ENCODE measurements at places on chromosomes 3 and 15.

- DNase-seq = no peak
These were observed 26.5 kb downstream of the EIF2AK4 start for GRCh38 chr15:39960411-39960810.

DNA sequence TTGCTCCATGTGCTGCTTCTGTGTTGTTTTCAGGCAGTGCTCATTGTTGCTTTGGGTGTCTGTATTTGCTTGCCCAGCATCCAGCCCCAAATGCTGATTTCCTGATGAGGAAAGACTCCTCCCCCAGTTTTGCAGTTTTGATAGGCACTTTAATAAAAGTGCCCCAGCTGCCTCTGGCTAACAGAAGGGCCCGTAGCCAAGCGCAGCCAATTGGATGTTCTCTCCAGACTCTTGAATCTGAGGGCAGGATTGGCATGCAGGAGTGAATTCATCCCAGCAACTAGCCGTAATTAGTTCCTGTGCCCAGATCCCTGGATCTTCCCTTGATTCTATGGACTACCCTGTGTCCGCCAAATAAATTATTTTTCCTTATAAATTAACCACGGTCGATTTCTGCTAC lies 14.8 kb upstream of the SEMA5B start:
- DNase-seq = no peak

GRCh38 chr3:48502728-48503168 lies 1.2 kb downstream of the SHISA5 start:
- no peak for DNase-seq

GRCh38 chr3:49530701-49531100 lies 23.6 kb upstream of the BSN start:
- DNase-seq = no peak

- DNase-seq = no peak
These were observed 52.2 kb downstream of the MOBP start for GRCh38 chr3:39519554-39520288.

GRCh38 chr15:30997270-30997669 lies 5.8 kb upstream of the MTMR10 start:
- DNase-seq = no peak

GRCh38 chr15:73604477-73604876 lies 28.7 kb downstream of the NPTN start:
- DNase-seq = no peak

DNA sequence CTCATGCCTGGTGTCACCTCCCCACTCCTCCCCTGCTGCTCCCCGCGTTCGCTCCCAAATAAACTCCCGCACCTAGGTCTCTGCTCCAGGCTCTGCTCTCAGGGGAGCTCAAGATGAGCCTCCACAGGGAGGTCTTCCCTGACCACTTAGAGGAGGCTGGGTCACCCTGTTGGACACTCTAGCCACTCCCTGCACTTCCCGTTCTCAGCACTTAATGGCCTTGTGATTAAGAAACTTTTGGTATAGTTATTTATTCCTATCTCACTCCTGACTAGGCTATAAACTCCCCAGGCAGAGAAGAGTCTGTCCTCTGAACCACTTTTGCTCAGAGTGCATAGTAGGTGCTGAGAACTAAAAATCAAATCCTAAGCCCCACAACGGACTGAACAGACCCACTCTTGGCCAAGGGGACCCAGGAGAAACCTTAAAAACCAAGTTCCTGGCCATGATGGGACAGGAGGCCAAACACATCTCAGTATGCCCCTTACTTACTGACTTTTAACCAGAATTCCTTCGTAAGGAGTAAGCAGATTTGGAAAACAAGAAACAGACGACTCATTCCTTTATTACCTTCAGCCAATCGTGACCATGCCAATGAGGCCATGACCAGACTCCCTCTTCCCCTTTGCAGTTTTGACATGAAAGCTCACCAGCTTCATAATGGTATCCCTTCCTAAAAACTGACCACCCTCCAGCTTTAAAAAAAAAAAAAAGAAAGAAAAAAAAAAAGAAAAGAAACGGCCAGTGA lies 69.0 kb upstream of the HRH1 start:
- no peak for DNase-seq

- DNase-seq = no peak
These were observed 66.9 kb downstream of the BFSP2 start for GRCh38 chr3:133466531-133467386.

DNA sequence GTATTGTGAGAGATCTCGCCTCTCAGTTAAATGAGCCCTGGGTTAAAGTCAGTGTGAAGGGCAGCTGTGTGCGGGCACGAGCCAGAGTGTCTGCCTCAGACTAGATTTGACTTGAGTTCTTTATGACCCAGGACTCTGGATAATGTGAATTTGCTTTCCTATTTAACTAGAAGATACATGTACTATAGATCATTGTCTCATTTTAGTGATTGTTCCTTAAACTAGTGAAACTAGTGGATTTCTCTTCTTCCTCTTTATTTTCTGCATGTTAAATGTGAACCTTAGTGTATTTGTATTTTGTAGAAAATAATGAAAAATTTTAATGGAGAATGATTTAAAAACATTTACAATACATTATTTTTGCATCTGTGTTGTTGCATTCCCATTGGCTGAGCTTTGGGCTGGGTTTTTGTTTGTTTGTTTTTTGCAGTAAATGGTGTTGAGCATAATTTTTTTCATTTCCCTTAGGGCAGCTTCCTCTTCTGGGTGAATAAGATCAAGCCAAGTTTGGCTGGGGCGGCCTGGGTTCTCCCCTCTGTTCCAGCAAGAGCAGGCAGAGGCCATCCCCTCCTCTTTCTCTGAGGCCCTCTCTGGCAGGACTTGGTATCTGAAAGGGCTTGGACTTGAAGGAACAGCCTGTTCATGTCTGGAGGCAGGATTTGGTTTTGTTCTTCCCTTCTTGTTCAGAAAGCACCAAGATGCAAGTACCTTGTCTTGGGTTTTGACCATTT lies 15.0 kb downstream of the GCSAM start:
- DNase-seq = no peak

DNA sequence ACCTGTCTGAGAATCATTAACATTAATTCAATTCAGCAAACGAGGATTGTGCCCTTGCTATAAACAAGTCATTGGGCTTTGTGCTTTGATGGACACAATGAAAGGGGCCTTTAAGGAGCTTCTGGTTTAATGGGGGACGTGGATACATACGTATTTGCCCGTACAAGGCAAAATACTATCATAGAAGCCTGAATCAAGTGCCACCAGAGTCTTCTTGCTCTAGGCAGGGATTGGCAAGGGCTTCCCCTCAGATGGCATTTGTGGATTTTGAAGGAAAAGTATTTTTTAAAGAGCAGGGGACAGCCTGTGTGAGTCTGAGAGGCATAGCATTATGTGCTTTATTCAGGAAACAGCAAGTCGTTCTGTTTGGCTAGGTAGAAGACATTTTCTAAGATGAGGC lies 83.7 kb upstream of the NEDD4 start:
- no peak for DNase-seq

DNA sequence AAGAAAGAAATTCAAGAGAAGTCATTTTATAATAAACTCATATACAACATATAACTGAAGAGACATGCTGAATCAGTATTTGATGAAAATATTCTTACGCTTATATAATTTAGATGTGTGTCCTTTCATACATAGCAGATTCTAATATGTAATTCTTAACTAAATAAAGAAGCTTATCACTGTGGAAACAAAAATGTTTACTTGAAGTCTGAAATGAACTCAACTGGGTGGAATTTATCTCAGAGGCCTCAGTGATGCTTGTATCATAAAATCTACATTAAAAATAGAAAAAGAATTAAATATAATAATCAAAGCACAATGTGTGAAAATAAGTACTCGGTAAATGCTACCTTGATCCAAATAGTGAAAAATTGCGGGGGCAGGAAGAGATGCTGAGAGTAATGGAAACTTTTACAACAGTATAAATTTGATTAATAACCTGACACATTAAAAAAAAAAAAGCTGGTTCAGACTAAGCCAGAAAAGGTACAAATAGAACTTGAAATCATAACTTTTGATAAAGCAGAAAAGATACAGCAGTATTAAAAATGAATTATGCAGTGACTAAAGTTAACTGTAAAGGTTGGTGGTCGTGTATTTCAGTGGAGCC lies 12.0 kb upstream of the CBLB start:
- no peak for DNase-seq

DNA sequence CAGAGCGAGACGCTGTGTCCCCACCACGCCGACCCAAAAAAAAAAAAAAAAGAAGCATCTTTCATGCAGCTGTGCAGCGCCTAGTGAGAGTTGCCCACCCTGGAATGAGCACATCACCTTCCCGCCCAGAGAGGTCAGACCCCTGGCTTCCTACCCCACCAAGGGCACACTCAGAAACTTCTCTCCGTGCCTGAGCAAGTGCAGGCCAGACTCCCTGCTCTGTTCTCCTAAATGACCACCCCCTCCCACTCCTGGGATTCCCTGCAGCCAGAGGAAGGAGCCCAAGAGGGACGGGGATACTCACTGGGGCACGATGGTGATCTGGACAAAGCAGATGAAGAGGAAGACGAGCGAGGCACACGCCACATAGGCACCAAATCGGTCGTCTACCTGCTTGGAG lies 116.0 kb downstream of the SEC22A start:
- DNase-seq = no peak

DNA sequence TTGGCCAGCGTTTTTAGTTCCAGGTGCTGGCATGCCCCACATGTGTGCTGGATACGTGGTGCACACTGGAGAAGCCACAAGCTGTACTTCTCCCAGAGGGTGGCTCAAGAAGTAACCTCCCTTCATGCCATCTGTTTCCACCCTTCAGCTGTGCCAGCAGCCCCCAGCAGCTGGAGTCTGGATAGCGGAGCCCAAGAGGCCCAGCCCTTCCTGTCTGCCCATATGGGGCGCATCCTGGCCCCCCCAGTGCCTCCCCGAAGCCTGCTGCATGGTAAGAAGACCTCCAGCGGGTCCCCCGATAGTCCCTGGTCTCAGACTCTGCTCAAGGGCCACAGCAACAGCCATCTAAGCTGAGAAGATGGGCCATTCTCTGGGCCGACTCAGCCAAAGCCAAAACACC lies 5.8 kb upstream of the MANF start:
- no peak for DNase-seq

DNA sequence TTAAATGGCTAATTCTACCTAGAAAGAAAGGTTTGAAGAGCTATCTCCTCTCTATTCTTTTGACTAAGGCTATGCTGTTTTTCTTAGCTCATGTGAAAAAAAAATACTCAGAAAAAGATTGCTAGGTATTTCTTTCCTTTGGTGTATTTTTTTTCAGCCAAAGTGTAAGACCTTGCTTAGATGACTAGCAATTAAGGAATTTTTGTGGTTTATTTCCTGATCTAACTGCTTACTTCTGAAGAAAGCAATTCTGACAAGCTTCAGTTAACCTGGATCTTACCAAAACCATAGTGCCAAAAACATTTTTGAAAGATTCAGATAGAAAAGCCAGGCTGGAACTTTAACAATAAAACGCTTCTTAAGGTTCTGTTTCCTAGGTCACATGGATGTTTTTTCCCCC lies 315.6 kb downstream of the SOX2 start:
- peak; percentile 84 for DNase-seq

DNA sequence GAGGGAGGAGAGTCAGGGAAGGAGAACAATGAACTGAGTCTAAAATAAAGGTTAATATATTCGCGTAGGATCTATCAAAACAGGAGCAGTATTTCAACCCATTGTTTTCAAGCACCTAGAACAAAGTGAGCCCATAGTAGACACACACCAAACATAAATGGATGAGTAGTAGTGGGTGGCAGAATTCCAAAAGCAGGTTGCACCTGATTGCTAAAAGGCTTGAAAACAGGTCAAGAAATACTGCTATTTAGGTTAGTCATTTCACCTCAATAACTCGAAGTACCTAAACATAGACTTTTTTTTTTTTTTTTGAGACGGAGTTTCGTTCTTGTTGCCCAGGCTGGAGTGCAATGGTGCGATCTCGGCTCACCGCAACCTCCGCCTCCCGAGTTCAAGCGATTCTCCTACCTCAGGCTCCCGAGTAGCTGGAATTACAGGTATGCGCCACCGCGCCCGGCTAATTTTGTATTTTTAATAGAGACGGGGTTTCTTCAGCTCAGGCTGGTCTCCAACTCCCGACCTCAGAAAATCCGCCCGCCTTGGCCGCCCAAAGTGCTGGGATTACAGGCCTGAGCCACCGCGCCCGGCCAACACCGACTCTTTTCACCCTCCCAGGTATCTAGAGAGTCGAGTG lies 855 bp upstream of the ABHD5 start:
- no peak for DNase-seq

GRCh38 chr3:161142486-161142885 lies 37.3 kb upstream of the B3GALNT1 start:
- DNase-seq = no peak

GRCh38 chr3:55172913-55173312 lies 245.1 kb upstream of the LRTM1 start:
- no peak for DNase-seq

- peak; percentile 71 for DNase-seq
These were observed 66.8 kb upstream of the PTX3 start for GRCh38 chr3:157369727-157370421.

DNA sequence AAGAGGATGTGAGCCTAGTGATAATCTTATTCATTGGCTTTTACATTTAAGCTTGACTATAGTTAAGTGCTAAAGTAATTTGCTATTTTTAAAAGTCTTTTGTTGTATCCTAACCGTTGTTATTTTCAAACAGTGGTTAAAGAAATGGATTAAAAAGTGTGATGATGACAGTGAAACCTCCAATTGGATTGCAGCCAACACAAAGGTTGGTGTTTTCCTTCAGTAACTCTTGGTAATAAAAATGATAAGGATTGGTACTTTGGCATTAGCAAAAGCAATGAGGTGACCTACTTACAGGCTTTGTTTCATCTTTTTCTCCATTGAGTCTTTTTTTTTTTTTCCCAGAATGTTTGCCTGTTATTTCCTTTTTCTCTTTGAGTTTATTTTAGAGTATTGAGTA lies 87.5 kb upstream of the GOLGA6B start:
- DNase-seq = peak; percentile 27

- DNase-seq = peak; percentile 77
These were observed 866.1 kb downstream of the NSUN3 start for GRCh38 chr3:94928921-94929320.

GRCh38 chr3:29324180-29324651 lies 43.3 kb downstream of the RBMS3 start:
- no peak for DNase-seq

GRCh38 chr3:129001806-129002572 lies 885 bp downstream of the EFCC1 start:
- DNase-seq = no peak

DNA sequence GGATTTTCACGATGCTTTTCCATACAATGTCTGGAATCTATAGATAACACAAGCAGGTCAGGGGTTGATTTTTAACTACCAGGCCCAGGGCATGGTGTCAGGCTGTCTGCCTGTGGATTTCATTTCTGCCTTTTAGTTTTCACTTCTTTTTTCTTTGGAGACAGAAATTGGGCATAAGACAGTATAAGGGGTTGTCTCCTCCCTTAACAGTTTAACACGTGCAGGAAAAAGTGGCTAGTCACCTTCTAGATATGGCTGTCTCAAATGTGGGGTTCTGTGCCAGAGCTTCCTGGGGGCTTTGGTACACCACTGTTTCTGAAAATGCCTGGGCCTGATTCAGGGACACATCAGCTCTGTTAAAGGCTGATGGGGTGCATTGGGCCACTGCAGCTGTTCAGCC lies 7.4 kb upstream of the ZNF589 start:
- DNase-seq = no peak

GRCh38 chr3:138381413-138381901 lies 33.1 kb downstream of the MRAS start:
- no peak for DNase-seq

GRCh38 chr3:52039426-52039825 lies 16.9 kb downstream of the DUSP7 start:
- DNase-seq = no peak

- peak; percentile 34 for DNase-seq
These were observed 86.3 kb upstream of the RASGRP1 start for GRCh38 chr15:38650936-38651327.

GRCh38 chr3:43196721-43197120 lies 89.6 kb upstream of the SNRK start:
- DNase-seq = no peak

Measured in kidney glomerular epithelial cell (primary cell).